Small intestine (tissue), 16 donors: ENCODE measurements at places on chromosomes 5 and 9. TPM values are rescaled to one million over a fixed set of nuclear protein-coding genes. Genes with fewer than 3 reads are reported as not detected.

GRCh38 chr9:14159440-14160216 lies 154.3 kb downstream of the NFIB start:
- DNase-seq = no peak

DNA sequence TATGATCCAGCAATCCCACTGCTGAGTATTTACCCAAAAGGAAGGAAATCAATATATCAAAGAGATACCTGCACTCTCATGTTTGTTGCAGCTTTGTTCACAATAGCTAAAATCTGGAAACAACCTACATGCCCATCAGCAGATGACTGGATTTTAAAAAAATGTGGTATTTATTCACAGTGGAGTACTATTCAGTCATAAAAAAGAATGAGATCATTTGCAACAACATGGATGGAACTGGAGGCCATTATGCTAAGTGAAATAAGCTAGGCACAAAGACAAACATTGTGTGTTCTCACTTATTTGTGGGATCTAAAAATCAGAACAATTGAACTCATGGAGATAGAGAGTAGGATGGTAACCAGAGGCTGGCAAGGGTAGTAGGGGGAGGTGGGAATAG lies 33.1 kb downstream of the CYSTM1 start:
- DNase-seq = no peak

DNA sequence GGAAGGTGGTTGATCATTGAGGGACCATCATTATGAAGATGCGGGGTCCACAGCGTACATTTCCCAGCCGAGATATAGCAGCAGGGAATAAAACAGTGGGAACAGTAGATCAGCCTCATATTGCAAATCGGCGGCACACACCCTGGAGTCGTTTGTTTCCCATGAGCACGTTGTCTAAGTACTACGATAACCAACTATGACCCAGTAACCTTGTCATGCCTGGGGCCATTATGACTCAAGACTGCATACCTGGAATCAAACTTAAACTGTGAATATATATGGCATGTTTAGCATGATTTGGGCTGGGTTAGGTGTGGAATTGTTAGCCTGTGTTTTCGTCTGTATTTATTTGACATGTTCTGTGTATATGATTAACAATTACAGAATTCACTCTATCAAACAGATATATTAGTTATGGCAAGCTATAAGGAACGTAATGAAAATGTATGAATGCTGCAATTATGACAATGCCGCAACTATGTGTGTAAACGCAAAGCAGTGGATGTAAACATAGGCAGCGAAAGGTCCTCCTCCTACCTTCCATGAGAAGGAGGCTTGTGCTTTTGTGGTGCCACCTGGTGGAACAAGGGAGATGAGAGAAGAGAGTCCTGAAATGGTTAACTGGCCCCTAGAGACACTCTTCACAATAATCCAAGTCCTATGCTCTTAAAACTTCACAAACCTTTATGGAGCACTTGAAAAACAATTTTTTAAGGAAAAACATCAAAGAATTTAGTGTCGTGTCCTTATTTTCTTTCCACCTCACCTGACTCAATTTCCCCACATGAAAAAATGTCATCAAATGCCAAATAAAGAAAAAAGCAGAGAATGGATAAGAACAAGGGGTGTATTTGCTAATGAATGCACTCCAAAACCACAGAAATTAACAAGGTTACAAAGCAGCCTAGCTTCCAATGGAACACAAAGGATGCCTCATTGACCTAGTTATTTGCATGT lies 47.1 kb downstream of the SEMA5A start:
- DNase-seq = peak; percentile 57

Gene CTSV
- 171 TPM for polyA plus RNA-seq

GRCh38 chr5:134141331-134142050 lies 27.0 kb downstream of the TCF7 start:
- no peak for DNase-seq

GRCh38 chr5:142387024-142387682 lies 62.3 kb upstream of the SPRY4 start:
- no peak for DNase-seq

DNA sequence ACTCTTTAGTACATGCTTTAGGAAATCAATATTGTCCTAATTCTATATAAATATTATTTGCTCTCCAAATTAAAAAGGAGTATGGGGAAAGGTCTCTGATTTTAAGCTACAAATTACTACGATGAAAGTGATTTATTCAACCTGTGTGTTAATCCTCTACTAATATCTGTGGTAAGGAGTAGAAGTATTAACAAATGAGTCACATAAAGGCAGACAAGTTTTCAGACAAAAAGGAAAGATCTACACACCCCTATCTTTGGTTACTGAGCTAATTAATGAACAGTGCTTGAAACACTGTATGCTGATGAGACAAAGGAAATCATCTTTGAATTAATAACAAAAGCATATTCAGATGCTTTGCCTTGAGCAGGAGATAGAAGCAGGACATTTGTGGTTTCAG lies 15.9 kb downstream of the LOX start:
- DNase-seq = no peak

DNA sequence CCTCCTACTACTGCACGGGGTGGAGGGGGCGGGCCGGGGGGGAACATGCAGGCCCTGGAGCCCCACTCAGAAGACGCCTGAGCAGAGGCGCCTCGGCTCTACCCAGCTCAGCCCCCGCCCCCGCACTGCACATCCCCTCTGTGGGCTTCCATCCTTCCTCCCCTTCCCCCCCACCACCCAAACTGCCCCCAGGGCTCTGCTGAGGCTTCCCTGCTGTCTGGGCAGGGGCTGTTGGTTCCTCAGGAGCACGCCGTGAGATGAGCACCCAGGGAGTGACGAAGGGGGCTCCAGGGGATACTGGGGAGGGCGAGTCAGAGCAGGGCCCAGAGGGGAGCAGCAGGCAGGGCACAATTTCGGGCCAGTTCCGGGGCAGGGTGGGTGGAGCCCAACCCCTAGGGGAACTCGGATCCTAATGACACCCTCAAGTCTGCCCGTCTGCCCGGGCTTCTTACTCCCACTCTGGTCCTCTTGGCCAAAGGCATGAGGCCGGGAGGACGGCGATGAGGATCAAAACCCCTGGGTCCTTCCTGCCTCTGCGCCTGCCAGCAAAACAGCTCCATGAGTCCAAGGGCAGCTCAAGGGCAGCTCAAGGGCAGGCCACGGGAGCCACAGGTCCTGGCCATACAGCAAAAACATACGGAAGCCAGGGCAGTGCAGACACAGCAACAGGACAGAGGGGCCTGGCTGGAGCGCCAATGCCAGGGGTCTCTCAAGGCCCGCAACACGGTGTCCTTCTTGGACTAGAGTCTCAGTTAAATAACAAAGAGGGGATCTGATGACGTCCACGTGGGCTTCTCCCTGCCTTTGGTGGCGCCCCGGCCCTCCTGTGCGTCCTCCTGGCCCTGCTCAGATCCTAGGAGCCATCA lies 200.9 kb downstream of the AUH start:
- no peak for DNase-seq

Gene SPEF2
- under 0.01 TPM for polyA plus RNA-seq

GRCh38 chr5:132485641-132486317 lies 4.8 kb downstream of the IRF1 start:
- no peak for DNase-seq

GRCh38 chr5:77444356-77444755 lies 47.8 kb downstream of the WDR41 start:
- no peak for DNase-seq

DNA sequence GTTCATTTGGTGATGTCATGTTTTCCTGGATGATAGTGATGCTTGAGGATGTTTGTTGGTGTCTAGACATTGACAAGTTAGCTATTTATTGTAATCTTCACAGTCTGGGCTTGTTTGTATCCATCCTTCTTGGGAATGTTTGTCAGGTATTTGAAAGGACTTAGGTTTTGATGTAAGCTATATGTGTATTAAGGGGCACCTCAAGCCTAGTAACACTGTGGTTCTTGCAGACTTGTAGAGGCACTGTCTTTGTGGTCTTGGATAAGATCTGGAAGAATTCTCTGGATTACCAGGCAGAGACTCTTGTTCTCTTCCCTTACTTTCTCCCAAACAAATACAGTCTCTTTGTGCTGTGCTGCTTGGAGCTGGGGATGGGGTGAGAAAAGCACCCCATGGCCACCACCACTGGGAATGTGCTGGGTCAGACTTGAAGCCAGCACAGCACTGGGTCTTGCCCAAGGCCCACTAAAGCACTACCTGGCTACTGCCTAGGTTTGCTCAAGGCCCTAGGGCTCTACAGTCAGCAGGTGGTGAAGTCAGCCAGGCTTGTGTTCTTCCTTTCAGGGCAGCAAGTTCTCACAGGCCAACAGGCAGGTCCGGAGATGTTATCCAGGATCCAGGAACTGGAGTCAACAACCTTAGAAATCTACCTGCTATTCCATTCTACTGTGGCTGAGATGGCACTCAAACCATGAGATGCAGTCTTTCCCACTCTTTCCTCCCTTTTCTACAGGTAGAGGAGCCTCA lies 49.3 kb upstream of the GNA14 start:
- DNase-seq = no peak
